NCI-H1930 (cell line): ENCODE measurements at places on chromosomes 16 and 17.

- DNase-seq: no peak
Observed at GRCh38 chr17:73952082-73952479, 251.4 kb upstream of the RPL38 start.

DNA sequence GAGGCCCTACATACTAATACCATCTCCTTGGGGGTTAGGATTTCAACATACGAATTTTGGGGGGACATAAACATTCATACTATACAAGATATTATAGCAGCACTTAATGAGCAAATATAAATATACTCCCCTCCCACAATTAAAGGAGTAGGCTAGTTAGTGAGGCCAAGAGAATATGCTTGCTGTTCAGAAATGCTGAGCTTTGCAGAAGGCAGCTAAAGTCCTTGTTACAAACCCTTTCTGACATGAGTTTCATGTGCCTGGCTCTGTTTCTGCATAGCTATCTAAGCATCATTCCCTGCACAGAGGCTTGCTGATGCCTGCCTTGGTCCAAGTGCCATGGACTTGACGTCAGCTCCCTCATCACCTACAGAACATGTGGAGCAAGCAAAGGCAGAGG is 73.5 kb downstream of the GP2 start:
- DNase-seq: no peak

DNA sequence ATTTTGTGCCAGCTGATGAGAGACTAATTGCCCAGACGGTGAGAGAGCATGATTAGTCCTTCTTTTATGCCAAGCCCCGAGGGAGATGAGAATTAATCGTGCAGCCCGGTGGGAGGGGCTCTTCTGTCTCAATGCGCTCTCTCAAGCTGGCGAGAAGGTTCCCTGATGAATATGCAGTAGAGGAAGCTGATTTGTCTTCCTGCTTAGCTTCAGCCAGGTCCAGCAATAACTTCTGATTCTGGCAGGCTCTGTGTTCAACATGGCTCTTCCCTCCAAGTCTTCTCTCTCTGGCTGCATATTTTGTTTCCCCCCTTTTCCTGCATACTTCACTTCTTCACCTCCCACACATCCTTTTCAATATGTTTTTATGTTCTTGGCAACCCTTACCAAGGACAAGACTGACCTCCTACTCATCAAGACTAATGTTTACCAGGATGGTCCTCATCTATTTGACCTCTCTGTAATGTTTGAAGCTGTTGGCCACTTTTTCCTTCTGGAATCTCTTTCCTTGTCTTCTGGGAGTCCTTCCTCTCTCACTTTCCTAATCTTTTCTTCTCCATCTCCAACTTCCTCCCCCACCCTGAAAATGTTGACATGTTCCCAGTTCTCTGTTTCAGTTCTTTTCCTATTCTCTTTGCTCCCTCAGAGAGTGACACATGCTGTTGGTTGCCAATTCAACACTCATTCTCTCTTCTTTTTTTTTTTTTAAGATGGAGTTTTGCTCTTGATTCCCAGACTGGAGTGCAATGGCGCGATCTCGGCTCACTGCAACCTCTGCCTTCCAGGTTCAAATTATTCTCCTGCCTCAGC is 33.1 kb downstream of the ARL4D start:
- no peak for DNase-seq

DNA sequence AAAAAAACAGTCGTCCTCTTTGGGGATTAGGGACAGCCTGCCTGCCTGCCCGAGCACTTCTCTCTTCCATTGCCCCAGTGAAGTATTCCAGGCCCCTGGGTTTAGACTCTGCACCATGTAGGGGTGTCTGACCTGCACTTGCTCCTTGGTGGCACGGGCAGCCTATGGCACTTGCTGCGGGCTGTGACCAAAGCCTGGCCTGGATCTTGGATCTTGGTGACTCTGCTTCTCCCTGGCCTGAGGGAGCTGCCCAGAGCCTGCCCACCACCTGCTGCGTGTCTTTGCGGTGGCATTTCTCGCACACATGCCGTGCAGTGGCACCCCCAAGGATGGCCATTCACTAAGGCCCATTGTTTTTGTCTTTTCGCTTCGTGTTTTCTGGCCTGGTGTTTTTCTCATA is 6.1 kb upstream of the STH start:
- DNase-seq: no peak

DNA sequence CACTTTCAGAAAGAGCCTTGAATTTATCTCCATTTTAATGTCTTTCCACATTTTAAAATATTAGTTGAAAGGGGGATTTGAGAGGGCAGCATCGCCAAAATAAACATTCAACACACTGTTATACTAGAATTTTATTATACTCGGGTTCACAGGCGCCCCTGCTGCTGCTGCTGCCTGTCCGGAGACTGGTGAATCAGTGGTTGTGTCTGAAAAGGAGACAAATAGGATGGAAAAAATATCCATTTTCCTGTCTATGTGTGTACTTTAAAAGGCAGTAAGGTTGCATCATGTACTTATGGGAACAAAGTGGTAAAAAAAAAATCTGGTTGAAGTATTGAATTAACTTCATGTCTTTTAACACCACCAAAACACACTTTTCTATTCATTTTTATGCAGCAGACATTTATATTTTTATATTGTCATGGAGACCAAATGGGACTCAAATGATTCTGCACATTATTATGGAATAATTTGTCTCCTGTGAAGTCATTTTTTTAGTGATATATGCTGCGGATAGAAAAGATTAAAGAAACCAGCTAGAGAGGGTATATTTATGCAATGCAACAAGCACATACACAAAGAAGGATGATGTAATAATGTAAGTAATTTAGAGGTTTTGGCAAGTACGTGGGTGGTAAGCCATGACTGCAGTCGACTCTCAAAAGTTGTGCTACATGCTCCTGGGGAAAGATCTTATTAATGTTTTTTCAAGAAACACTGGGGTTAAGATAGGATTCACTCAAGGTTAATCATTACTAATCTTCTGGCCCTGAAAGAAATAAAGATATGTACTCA is 759.0 kb upstream of the SOX9 start:
- no peak for DNase-seq

DNA sequence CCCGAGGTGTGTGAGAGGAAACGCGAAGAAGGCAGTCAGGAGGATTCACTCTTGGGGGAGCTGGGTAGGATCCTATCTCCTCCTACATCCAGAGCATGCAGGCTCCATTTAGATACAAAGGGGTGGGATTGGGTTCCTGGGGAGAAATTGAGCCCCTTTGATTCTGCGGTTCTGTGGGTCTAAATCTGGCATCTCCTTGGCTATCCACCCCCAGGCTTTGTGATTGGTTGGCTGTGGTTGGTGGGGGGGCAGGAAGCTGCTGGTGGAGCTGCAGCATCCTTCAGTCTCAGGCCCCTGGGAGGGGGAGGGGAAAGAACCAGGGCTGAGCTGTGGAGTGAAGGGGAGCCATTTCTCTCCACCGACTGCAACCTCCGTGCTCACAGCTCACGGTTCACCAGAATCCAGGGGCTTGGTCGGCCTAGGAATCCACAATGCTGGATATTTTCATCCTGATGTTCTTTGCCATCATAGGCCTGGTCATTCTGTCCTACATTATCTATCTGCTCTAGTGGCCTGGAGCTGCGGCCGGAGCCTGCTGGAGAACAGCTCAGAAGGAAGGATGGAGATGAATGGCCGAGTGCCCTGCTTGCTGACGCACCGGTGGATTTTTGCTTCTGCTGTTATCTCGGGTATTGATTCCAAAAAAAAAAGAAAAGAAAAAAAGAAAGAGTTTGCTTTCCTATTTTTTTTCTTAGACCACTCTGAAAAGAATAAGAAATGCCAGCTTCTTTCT is at the start of gene LASP1NB:
TSS of gene LASP1NB (plus strand) at position 352 of the 733 bp plus-strand sequence.
- DNase-seq: no peak

GRCh38 chr17:39738983-39739884 is 1.5 kb downstream of the GRB7 start:
- DNase-seq: no peak

GRCh38 chr16:1723450-1724147 is 17.6 kb downstream of the MAPK8IP3 start:
- DNase-seq: no peak

GRCh38 chr17:792277-792676 is 10.1 kb downstream of the MRM3 start:
- DNase-seq: no peak

- DNase-seq: no peak
Observed at GRCh38 chr17:73343739-73344454, 32.1 kb upstream of the CDC42EP4 start.

GRCh38 chr17:47291242-47291873 is 32.4 kb upstream of the EFCAB13 start:
- no peak for DNase-seq
